ENCODE measurements at places on chromosomes 2 and 18. TPM values are rescaled to one million over a fixed set of nuclear protein-coding genes. Genes with fewer than 3 reads are reported as not detected.

LOXHD1 gene
- total RNA-seq: not detected

TLX2 gene
- total RNA-seq: 0.30 TPM

GPC1 gene
- total RNA-seq: 215 TPM

ANKRD29 gene
- total RNA-seq: 10.0 TPM

GRHL1 gene
- 1.7 TPM for total RNA-seq

FABP1 gene
- not detected for total RNA-seq

GAREM1 gene
- total RNA-seq: 2.2 TPM

All from A549 treated with DMSO at 1 μM for 4 hours (cell line).